ENCODE measurements at places on chromosomes 11 and 22.
A peak's percentile ranks its signal among the peaks of the same experiment; 100 is the strongest.

DNA sequence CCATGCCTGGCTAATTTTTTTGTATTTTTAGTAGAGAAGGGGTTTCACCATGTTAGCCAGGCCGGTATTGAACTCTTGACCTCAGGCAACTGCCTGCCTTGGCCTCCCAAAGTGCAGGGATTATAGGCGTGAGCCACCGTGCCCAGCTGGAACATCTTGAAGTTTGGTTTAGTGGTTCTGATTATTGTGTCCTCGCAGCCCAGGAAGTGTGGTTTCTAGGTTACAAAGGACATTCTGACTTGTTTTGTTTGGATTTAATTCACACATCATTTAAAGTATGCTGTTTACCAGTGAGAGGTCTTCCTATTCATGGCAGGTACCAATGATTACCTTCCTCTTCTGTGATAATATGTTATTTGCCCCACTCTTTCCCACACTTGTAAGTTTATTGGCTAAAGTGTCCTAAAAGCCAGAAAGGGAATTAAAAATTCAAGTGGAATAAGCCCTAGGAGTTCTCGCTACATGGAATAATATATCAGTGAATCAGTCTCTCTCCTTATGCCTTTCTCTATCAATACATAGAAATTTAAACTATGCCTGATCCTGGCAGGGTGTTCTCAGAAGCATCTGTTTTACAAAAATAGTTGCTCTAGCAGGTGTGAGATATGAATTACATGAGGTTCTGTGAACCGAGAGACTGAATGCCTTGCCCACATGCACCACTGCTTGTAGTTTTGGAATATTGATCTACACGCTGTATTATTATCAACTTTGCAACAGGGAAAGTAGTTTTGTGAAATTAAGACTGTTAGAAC is 263.1 kb downstream of the DDX10 start:
- H3K4me3 ChIP-seq, result no peak overlapping the region
- no peaks in the 10 kb centered on the region for H3K4me1 ChIP-seq
- H3K36me3 ChIP-seq, result no peaks in the 10 kb centered on the region
- no peak for DNase-seq
- H3K27me3 ChIP-seq, result no peaks in the 10 kb centered on the region

GRCh38 chr11:83736684-83737083 is 450.5 kb upstream of the CCDC90B start:
- no peak overlapping the region for H3K27ac ChIP-seq
- H3K27me3 ChIP-seq, result no peaks in the 10 kb centered on the region
- DNase-seq, result no peak
- no peaks in the 10 kb centered on the region for H3K36me3 ChIP-seq

- no peaks in the 10 kb centered on the region for H3K36me3 ChIP-seq
- H3K4me1 ChIP-seq, result no peaks in the 10 kb centered on the region
- no peak overlapping the region for H3K4me3 ChIP-seq
- peaks cover 4% of the 10 kb centered on the region for H3K27me3 ChIP-seq
- no peak overlapping the region for H3K27ac ChIP-seq
Observed at GRCh38 chr11:58509748-58510147, 1.8 kb upstream of the OR5B21 start.

- no peaks in the 10 kb centered on the region for H3K4me1 ChIP-seq
- H3K4me3 ChIP-seq, result no peak overlapping the region
- H3K36me3 ChIP-seq, result no peaks in the 10 kb centered on the region
- H3K27ac ChIP-seq, result no peak overlapping the region
Observed at GRCh38 chr11:59191890-59192289, 20.0 kb downstream of the DTX4 start.

GRCh38 chr11:110077831-110078325 is 15.3 kb upstream of the ZC3H12C start:
- H3K27ac ChIP-seq, result no peak overlapping the region
- DNase-seq, result no peak
- no peaks in the 10 kb centered on the region for H3K27me3 ChIP-seq
- H3K4me1 ChIP-seq, result no peaks in the 10 kb centered on the region
- no peak overlapping the region for H3K4me3 ChIP-seq

- DNase-seq, result no peak
- no peak overlapping the region for H3K4me3 ChIP-seq
- no peaks in the 10 kb centered on the region for H3K36me3 ChIP-seq
- peaks cover 29% of the 10 kb centered on the region for H3K27me3 ChIP-seq
- H3K27ac ChIP-seq, result no peak overlapping the region
- no peaks in the 10 kb centered on the region for H3K4me1 ChIP-seq
Observed at GRCh38 chr11:17013548-17014320, 480 bp downstream of the PLEKHA7 start.

DNA sequence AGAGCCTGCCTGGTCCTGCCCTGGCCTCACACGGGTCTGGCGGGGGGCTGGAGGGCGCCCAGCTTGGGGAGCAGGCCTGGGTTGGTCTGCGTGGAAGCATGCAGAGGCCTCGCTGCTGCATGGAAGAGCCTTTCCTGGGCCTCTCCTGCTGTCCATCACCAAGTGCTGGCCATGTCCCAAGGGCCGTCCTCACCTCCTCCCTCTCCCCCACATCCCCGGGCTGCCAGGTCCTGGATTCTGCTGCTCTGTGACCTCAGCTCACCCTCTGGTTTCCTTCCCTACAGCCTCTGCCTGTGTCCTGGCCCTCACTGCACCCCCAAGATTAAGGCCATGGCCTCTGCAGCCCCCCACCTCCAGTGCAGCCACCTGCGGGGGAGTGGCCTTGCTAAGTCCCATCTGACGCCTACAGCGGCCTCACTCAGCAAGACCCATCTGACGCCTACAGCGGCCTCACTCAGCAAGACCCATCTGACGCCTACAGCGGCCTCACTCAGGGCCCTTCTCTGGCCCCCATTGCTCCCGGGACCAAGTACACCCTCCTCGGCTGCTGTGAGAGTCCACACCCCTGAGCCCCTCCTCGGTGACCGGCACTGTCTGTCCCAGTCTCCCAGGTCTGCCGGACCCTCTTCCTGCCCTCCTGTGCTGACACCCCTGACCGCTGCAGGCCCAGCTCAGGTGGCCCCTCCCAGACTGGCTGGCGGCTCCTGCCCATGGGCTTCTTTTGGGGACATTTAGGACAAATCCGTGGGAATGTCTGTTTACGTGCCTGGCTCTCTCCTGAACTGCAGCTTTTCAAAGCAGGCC is 119.5 kb upstream of the B3GAT1 start:
- H3K4me3 ChIP-seq, result no peak overlapping the region
- H3K27me3 ChIP-seq, result no peaks in the 10 kb centered on the region
- DNase-seq, result no peak
- no peaks in the 10 kb centered on the region for H3K36me3 ChIP-seq
- no peak overlapping the region for H3K27ac ChIP-seq

GRCh38 chr11:57224537-57224936 is 12.5 kb downstream of the APLNR start:
- no peak for DNase-seq
- H3K4me3 ChIP-seq, result no peak overlapping the region
- no peaks in the 10 kb centered on the region for H3K4me1 ChIP-seq
- no peaks in the 10 kb centered on the region for H3K36me3 ChIP-seq
- no peak overlapping the region for H3K27ac ChIP-seq

GRCh38 chr22:27804470-27805297 is 3.1 kb upstream of the MN1 start:
- no peaks in the 10 kb centered on the region for H3K4me1 ChIP-seq
- H3K27ac ChIP-seq, result no peak overlapping the region
- H3K4me3 ChIP-seq, result no peak overlapping the region
- DNase-seq, result peak; percentile 44

- no peaks in the 10 kb centered on the region for H3K27me3 ChIP-seq
- no peak overlapping the region for H3K4me3 ChIP-seq
- peaks cover 60% of the 10 kb centered on the region for H3K36me3 ChIP-seq
- no peak overlapping the region for H3K27ac ChIP-seq
Observed at GRCh38 chr22:42844756-42845155, 12.3 kb downstream of the ARFGAP3 start.

DNA sequence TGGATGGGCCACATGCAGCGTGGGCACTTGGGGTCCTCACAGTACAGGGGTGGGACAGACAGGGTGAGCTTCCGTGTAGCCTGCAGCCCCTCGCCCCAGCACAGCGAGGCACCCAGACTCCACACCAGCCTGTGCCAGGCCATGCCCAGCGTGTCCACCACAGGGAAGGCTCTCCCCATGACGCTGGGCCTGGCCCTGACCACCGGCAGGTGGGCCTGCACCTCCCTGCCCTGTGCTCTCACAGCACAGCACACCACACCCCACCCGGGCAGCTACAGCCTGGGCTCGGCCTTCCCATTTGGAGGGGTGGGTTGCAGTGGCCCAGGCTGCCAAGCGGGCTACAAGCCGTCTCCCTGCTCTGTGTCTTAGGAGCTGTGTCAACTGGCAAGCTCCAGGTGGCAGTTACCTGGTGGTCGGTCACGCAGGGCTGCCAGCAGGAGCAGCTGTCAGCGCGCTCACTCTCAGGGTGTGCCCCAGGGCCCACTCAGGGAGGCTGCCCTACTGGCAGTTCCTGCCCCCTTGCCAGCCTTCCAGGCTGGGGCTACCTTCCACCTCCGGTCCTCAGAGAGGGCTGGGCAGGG is 4.6 kb downstream of the MOB2 start:
- no peaks in the 10 kb centered on the region for H3K4me1 ChIP-seq
- no peak overlapping the region for H3K27ac ChIP-seq
- H3K4me3 ChIP-seq, result no peak overlapping the region
- H3K36me3 ChIP-seq, result peaks cover 37% of the 10 kb centered on the region
- no peaks in the 10 kb centered on the region for H3K27me3 ChIP-seq

DNA sequence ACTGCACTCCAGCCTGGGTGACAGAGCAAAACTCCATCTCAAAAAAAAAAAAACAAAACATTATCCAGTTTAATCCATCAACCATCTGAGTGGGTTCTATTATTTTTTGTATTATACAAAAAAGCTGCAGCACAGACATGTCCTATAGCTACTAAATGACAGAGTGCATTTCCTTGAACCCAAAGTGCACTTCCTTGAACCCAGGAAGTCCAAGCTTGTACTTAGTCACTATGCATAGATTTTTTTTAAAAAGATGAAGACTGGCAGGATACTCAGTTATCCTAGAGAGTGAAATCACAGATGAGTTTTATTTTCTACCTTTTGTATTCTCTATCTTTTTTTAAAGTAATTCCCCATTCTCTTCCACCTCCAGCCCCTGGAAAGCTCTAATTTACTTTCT is 8.0 kb upstream of the RRAS2 start:
- no peak overlapping the region for H3K4me3 ChIP-seq
- DNase-seq, result peak; percentile 25
- H3K36me3 ChIP-seq, result no peaks in the 10 kb centered on the region
- H3K4me1 ChIP-seq, result peaks cover 29% of the 10 kb centered on the region

GRCh38 chr11:44159848-44160721 is 64.6 kb downstream of the EXT2 start:
- H3K4me3 ChIP-seq, result no peak overlapping the region
- peaks cover 18% of the 10 kb centered on the region for H3K36me3 ChIP-seq
- DNase-seq, result no peak
- no peaks in the 10 kb centered on the region for H3K4me1 ChIP-seq
- H3K27me3 ChIP-seq, result no peaks in the 10 kb centered on the region
